Karpas-422 (cell line): ENCODE measurements at places on chromosomes 1 and 21.

GRCh38 chr1:225896494-225896893 is 7.5 kb upstream of the LEFTY1 start:
- DNase-seq: no peak

DNA sequence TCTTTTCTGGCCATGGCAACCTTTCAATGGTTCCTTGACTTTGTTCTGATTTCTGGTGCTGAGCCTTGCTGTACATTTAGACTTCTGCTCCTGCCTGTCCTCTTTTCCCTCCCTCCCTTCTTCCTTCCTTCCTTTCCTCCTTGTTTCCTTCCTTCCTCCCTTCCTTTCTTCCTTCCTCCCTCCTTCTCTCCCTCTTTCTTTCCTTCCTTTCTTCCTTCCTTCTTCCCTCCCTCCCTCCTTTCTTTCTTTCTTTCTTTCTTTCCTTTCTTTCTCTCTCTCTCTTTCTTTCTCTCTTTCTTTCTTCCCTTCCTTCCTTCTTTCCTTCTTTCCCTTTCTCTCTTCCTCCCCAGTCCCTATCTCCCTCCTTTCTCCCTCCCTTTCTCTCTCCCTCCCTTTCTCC is 10.4 kb upstream of the IGSF21 start:
- no peak for DNase-seq

DNA sequence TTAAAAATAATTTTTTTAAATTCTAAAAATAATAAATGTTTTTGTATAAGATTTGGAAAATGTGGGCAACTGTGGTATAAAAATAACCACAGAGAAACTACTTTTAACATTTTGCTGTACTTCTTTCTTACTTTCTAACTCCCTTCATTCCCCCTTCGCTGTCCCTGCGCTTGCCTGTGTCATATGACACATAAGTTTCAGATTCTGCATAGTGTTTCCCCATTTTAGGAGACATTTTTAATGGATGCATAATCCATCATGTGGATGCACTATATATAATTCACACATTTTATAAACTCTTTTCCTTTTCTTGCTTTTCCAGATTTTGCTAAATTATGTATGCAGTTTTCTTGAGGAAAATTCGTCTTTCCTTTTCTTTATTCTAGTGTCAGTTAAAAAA is 16.3 kb downstream of the ATG4C start:
- DNase-seq: peak; percentile 67

DNA sequence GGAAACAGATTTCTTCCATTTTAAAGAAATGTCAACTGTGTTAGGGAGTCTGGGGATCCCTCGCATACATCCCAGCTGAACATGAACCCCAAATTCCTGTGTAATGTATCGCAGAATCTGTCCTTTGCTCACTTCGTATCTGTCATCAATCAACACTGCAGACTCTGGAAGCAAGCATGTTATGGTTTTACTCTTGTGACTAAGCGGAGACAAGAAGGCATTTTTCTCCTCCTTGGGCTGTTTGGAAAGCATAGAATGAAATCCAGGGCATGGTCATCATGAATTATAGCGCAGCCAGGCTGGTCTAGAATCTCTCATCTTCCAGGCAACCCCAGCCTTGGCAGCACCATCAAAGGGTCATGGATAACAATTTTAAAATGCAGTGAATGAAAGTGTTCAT is 290.2 kb downstream of the KIF26B start:
- no peak for DNase-seq

GRCh38 chr1:37472281-37472680 is 2.1 kb upstream of the ZC3H12A start:
- no peak for DNase-seq

DNA sequence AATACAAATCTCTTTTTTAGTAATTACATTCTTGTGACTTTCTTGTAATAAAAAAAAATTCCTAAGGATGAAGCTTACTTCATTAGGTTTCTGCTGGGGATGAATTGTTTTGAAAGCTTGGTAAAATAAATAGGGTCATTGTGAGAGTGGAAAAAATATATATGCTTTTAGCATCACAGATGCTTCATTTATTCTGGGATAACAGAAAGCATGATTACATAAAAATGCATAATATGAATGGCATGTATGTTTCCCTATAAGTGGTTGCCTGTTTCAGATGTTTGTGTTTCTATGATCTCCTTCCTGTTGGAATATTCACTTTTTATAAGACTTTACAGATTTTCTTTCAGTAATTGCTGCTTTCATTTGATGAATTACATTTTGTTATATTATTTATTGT is 42.3 kb downstream of the HMCN1 start:
- no peak for DNase-seq

- no peak for DNase-seq
Observed at GRCh38 chr1:58588396-58588795, 11.3 kb upstream of the TACSTD2 start.

DNA sequence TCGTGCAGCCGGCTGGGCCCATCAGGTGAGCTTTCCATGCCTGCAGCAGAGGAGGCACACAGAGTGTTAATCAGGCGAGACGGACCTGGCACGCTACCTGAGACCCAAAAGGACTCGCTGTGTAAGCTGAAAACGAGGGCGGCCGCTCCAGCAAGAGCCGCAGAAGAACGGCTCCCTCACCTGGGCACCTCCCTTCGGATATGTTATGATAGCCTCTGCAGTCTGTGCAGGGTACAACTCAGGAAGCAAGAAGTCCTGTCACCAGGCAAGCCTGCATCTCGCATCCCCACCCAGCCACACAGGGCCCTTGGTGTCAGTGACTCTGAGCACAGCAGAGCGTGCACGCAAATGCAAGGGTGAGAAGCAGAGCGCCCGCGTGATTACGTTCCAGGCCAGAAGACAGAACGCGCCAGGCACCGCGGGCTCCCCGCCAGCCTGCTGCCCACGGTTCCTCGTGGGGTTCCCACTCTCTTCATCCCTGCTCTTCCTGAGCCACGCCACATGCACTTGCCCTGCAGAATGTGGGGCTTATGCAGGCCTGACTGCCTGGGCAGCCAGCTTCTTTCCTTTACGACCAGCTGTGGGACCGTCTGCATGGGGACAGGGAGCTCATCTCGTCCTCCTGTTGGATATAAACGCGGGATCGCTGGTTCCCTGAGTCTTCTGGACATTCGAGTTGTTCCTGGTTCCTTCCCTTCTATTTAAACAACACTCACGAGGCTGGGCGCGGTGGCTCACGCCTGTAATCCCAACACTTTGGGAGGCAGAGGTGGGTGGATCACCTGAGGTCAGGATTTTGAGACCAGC is 20.2 kb upstream of the LRRC47 start:
- DNase-seq: no peak

DNA sequence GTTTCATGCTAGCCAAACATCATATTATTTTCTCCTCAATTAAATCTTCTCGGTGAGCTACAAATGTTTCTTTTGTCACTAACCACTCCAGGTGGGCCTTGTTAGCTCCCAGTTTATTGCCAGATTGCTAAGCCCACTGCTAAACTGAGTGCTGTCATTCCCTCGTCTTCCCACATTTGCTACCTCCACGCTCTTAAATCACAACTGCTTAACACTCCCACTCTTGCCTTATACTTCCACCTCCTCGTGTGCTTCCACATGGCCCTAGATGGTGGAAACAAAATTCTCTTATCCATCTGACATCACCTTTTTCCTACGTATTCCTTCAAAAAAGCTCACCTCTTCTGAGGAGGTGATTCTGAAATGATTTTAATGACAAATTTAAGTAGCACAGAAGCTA is 34.6 kb upstream of the AKT3 start:
- DNase-seq: no peak

- no peak for DNase-seq
Observed at GRCh38 chr1:173049322-173049633, 1.5 kb downstream of the TNFSF18 start.

DNA sequence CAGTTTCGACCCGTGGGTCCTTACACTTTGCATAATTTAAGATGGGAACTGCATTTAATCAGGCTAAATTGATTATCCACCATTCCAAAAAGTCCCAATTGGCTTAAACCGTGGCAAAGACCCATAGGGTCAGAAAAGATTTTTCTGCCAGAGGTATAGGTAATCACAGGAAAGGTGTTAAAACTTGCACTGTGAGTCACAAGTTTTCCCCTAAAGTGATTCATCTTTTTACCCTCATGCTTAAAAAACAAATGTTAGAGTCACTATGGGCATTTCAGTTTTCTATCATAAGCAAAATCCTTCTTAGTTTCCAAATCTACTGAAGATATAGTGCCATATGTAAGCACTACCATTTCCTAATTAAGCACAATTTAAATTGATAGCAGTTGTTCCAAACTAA is 1079.8 kb downstream of the ADGRL2 start:
- no peak for DNase-seq

DNA sequence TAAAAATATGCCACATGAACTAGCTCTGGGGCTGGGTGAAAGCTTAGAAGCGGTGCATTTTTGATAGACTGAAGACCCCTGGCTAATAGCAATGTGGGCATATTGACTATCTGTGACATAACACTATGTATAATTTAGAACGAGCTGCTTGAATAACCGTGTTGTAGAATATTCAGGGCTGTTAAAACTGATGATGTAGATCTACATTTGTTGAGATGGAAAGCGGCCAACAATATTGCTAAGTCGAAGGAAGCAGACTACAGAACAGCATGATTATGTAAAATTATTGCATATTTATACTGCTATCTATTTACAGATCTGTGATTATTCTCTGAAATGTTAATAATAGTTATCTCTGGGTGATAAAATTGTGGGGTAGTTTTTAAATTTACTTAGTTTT is 41.1 kb upstream of the BCL10 start:
- no peak for DNase-seq

DNA sequence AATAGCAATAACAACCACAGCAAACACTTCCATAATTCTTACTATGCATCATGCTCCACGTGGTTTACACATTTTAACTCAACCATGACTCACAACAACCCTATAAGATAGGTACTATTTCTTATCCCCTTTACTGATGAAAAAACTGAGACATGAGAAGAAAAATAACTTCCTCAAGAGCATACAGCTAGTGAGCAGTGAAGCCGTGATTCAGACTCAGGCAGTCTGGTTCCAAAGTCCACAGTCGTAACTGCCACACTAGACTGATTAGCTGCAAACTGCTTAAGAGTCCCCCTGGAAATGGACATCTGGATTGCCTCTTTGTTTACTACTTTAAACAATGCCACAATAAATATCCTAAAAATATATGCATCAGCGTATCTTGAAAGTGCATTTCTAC is 55.7 kb downstream of the PLD5 start:
- DNase-seq: no peak

GRCh38 chr1:78520216-78520615 is 29.4 kb downstream of the PTGFR start:
- no peak for DNase-seq

GRCh38 chr1:203286161-203286984 is 18.9 kb upstream of the BTG2 start:
- peak; percentile 70 for DNase-seq

GRCh38 chr1:96234299-96234698 is 487.3 kb upstream of the PTBP2 start:
- no peak for DNase-seq

- no peak for DNase-seq
Observed at GRCh38 chr1:155079487-155080311, 1.1 kb downstream of the EFNA3 start.

DNA sequence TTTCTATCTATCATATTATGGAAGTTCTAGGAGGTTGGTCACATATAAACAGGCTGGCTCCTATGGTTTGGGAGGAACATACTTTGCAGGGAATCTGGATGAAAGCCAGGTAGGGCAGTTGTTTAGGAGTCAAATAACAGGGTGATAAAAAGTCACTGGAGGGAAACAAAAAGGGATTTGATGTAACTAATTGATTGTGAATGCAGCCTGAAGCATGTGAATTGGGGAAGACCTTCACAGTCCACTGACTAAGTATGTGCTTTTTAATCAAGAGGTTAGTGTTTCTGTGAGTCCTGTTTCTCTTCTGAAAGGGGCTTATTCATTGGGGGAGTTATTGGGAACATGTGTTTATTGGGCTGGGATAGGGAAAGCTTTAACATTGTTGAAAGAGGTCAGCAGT is 41.3 kb downstream of the HMCN1 start:
- DNase-seq: no peak

DNA sequence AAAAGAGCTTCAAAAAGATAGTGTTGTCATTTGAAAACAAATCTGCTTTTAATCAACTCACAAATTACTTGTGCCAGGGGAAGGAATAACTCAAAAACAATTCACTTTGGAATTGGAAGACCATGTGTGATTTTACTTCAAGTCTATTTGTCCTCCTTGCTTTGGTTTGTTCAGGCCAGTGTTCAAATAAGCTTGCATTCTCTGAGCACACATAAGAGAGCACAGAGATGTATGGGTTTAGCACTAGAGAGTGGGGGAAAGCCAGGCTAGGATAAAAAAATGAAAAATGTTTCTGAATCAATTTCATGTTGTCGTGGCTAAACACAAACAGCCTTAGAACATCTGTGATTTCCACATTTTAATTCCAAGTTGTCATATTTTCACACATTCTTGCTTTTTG is 325.7 kb upstream of the LYPLAL1 start:
- no peak for DNase-seq

DNA sequence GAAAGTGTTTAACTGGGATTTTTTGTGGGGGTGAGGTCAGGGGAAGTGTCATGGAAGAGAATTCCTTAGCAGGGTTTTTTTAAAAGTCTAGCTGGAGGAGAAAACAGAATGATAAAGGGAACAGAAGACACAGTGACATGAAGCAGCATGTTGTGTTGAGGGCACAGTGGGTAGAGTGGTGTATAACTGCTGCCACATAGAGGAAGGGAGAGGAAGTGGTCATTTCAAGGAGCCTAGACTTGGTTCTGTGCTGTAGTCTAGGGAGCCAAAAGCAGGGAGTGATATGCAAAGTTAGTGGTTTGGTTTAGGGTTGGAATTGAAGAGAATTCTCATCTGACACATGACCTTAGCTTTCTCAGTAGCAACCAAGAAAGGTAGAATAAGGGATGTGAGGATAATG is 10.2 kb downstream of the EEIG2 start:
- DNase-seq: peak; percentile 68

DNA sequence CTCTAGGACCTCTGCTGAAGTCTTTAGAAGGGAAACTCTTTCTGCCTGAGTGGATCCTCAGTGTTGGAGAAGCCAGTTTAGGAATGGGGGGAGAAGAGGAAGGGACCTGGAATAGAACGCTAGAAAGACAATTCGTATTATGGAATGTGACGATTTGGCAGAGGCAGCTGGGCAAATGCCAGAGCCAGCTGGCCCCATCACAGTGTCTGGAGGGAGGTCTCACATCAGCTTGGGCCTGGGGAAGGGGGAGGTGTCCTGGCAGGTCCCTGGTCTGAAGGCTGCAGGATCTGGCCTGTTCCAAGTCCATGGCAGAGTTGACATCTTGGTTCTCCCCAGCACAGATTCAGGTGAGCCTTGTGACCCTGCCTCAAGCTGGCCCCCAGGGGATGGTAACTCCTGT is 11.3 kb downstream of the TMCC2 start:
- DNase-seq: no peak

DNA sequence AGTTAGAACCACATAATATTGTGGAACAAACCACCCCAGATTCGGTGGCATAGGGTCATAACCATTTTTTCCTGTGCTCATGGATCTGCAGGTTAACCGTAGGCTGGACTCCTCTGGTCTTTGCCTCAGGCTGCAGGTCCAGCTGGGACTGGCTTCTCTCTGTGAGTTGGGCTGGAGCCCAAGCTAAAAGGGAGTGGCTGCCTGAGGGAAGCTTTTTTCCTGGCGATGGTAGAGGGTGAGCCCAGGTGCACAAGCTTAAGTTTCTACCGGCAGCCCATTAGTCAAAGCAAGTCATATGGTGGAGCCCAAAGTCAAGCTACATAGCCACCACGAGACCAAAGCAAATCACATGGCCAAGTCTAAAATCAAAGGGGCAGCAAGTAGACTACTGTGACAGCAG is 13.8 kb downstream of the EPHX4 start:
- DNase-seq: no peak
